Substantia nigra (tissue), 51 donors: ENCODE measurements at places on chromosomes 1 and 21.

GRCh38 chr21:29181799-29182470, 51.5 kb downstream of the MAP3K7CL start:
- no peak for DNase-seq

DNA sequence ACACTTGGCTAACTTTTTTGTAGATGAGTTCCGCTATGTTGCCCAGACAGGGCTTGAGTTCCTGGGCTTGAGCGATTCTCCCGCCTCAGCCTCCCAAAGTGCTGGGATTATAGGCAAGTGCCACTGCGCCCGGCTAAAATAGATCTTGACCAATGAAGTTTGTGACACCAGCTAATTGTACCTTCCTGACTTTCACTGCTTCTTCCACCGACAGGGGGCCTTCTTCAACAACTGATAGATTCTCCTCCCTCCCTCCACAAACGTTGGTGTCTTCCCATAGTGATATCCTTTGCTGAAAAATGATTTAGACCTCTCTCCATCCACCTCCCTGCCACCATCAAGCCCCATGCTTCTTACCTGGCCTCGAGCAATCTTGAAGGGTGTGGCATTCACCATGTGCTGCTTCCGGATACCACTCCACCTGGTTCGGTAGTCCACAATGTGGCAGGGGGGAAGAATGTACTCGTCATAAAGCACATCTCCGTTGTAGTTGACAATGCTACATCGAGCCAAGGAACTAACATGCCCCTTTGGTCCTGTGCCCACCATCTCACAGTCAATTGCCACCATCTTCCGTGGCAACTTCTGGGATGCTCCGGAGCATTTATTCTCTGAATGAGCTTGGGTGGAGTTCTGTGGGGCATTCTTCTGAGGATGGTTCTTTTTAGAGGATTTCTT, 1.6 kb upstream of the METTL25B start:
- DNase-seq = no peak

DNA sequence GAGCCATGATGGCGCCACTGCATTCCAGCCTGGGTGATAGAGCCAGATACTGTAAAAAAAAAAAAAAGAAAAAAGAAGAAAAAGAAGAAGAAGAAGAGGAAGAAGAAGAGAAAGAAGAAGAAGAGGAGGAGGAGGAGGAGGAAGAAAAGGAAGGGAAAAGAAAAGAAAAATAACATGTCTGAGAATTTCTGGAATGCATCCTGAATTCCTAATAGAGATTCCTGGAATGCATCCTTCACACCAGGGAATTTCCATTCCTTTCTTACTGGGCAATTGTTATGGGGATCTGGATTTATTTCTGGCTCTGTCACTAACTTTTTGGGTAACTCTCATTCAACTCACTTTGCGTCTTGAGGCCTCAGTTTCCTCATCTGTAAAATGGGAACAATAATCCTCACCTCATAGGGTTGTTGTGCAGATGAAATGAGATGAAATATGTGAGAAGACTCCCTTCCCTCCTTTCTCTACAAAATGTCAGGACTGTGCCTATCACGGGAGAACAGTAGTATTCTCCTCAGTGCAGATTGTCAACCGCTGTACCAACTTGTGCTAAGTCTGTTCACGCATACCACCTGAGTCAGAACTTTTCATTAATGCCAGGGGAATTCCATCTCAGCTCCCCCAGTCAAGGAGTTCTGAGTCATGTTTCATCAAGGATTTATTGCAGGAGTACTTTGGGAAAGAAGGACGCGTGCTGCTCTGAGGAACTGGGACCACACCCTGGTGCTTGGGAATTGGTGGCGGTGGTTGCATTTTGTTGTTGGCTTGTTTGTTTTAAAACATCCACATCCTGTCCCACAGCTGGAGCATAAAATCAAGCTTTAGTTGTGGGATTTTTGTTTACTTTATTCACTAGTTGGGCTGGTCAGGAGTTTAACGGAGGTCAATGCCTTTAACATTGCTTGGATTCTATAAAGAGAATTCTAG, 42.4 kb upstream of the ROR1 start:
- no peak for DNase-seq

- no peak for DNase-seq
Observed at GRCh38 chr1:54724771-54725170, 9.1 kb downstream of the TTC4 start.

DNA sequence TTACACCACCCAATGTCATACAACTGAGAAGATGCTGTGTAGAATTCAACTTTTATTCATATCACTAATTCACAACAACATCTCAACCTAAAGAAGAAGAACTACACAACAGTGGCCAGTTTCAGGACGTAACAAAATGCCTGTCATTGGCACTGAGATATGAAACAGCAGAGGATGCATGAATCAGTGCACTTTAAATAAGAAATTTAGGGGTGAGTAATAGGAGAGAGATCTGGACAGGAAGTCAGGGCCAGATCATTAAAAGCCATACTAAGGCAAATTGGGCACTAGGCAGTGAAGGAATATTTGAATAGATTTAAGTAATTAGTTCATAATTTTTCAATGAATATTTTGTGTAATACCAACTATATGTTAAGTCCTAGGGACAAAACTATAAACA, 510.5 kb downstream of the PLPP3 start:
- DNase-seq = no peak

DNA sequence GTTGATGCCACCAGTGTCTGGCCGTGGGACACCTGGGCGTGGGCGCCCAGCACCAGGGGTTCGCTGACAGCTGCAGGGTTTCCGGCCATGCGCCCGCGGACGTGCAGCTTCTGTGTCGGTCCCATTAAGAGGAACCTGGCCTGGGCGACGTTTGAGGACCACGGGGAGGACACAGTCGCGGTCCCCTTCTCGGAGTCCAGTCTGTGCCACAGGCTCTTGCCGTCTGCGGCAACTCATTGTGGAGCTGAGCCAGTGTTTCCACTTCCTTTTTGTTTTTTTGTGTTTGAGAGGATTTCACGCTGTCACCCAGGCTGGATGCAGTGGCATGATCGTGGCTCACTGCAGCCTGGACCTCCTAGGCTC, 1.6 kb upstream of the C1orf159 start:
- DNase-seq = no peak

DNA sequence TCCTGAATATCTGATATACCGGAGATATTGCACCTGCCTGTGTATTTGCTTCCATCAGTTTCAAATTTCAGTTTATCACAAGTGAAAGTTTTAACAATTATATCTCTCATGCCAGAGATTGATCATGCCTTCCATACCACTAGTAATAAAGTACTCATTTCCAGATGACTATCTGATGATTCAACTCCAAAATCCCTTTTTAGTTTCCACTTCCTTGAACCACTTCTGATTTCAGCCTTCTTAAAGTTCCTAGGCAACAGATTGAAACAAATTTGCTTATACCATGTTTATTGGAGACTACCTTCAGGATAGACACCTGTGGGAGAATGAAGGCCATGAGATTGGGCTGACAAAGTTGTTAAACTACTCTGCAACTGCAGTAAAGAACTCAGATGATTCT, 21.5 kb upstream of the COL11A1 start:
- DNase-seq = no peak

- no peak for DNase-seq
Observed at GRCh38 chr1:26496861-26497260, 24.6 kb downstream of the HMGN2 start.

DNA sequence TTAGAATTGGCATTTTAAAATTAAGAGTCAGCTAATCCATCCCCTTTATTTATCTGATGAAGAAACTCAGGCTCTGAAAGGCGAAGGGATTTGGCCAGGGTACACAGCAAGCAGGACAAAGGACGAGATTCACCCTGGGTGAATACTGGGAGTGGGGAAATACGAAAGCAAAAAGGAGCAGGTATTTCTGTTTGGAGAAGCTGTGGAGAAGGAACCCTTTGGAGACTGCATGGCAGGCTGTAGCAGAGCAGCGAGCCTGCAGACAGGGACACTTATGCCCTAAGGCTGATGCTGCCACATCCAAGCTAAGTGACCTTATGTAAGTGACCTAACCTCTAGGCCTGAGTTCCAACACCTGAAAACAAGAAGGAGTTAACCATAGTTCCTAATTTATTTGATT, 207.2 kb upstream of the C1orf87 start:
- no peak for DNase-seq

- DNase-seq = no peak
Observed at GRCh38 chr1:231702804-231703203, 76.2 kb downstream of the DISC1 start.

DNA sequence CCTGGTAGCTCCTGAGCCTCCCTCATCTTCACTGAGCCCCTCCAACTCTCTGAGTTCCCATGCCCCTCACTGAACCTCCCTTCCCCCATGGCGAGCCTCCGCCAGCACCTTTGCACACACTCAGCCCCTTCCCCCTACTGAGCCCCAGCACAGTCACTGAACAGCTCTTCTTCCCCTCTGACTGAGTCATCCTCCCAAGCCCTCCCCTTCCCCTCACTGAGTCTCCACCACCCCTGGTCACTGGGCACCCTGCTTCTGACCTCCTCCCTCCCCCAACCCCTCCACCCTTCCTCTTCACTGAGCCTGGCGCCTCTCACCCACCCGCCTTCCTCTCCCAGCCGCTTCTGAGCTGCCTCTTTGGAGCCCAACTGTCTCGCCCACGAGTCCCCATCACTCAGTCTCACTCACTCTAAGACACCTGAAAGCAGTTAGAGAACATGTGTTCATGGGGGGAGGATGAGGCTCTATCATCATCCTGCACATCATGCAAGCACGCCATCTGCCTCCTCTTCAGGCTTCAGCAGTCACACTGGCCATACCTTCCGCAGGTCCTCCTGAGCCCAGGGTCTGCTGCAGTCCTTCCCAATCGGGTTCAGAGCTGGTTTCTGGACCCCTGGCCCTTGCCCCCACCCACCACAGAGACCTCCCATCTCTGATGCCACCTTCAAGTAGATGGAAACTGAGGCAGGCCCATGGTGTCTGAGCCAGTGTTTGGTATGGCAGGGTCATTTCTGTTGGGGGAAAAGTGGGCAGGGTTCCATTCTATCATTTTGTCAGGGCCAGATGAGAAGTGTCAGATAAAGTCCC, 2.0 kb upstream of the TRNP1 start:
- no peak for DNase-seq

GRCh38 chr1:201583663-201584062, 44.7 kb downstream of the NAV1 start:
- DNase-seq = no peak

- no peak for DNase-seq
Observed at GRCh38 chr1:116806245-116806644, 52.0 kb downstream of the CD2 start.

DNA sequence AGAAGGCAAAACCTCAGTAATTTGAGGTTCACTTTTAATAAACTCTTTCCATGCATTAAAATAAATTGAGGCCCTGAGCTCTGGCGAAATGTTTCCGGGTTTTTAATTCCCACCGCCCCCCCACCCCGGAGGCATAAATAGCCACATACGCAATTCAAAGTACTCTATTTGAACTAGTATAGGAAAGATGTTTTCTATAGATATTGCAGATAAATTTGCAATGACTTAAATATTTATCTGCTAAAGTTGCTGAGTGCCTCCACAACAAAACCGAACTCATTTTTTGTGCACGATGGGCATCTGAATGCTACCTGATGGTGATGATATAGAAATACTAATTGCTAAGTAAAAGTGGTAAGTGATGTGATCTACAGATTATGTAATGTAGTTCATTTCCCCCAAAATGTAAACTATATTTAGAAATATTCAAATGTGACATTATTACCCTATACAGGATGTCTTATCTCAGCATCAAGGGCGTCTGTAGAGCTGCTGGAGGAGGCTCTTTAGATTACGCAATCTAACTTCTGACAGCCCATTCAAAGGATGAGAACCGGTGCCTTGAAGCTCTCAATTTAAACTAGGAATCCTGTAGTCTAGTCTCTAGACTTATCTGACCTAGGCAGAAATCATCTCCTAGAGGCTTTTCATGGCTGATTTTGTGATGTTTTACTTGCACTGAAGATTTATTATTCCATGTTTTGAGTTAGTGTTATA, 8.5 kb downstream of the IRF2BP2 start:
- DNase-seq = no peak

DNA sequence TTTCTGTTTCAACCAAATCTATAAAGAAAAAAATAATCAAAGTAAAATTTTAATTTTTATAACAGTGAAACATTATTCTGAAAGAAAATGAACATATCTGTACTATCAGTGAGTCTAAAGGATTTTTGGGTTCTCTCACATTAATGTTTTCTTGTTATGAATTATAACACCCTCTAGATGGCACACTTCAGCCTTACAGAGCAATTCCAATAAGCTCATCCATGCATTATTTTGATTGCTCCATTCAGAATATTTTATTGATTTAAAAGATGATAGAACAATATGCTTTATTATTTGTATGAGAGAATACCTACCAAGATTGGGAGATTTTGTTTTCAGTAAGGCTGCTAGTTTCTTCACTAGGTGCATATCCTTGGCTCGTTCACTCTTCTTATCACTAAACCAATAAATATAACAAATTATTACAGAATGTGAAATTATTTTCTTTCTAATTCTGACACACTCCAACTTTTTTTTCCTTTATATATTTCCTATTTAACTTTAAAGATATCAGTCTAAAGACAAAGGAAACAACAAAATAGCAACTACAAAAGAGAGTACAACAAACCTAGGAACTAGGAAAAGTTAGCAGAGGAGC, 82.4 kb downstream of the RAB3GAP2 start:
- DNase-seq = no peak
